ACHN (cell line): ENCODE measurements at places on chromosomes 16 and 17.

DNA sequence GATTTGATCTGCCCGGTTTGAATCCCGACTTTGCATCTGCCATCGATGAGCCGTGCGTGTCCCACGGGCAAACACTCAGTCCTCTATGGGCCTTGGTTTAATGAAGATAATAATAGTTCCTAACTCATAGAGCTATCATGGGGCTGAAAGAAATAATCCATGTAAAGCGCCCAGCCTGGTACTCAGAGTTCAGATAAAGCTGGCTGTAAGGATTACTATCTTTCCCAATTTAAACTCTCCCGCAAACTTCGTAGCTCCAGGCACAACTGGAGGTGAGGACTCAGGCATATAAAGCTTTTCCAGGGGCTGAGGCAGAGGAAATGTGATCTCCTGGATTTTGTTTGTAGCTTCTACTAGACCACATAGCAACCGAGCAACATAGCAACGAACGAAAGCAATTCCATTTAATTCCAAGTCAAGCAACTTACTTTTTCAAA, 16.3 kb downstream of the ALOX15 start:
- no peak for DNase-seq

- DNase-seq: no peak
Measured at GRCh38 chr17:78384479-78385175, 6.2 kb downstream of the PGS1 start.

GRCh38 chr16:65675161-65675560, 553.3 kb upstream of the CDH11 start:
- no peak for DNase-seq

- no peak for DNase-seq
Measured at GRCh38 chr17:76427501-76428231, 25.3 kb downstream of the UBE2O start.

DNA sequence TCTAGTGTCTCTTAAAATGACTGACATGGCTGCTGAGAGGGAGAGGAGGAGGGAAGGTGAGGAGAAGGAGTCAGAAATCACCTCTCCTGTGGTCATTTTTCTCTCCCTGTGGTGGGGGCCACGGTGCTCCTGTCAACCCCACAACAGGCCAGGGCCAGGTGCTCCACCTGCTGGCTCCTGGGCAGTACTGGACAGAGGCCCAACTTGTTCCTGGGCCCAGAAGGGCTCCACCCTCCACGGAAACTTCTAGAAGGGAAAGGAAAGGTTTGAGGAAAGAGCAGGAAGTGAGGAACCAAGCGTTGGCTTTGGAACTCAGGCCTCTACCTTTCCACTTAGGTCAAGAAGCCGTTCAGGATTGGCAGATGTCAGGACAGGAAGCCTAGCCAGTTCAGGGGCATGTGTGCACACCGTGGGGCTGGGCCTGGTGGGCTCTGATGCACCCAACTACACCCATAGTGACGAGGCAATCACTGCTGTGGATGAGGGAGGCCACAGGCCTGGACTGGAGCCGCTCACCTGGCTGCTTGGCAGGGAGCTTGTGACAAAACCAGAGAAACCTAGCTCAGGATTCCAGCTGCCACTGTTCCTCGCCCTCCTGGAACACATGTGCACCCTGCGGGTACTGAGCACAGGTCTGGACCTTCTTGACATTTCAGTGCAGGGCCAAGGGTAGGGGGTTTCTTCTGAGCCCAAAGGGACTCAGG, 36.1 kb downstream of the WNT3 start:
- DNase-seq: peak; percentile 61

- no peak for DNase-seq
Measured at GRCh38 chr16:88532434-88533241, 37.6 kb upstream of the ZC3H18 start.

GRCh38 chr17:67718325-67718941, 697 bp downstream of the NOL11 start:
- peak; percentile 63 for DNase-seq

DNA sequence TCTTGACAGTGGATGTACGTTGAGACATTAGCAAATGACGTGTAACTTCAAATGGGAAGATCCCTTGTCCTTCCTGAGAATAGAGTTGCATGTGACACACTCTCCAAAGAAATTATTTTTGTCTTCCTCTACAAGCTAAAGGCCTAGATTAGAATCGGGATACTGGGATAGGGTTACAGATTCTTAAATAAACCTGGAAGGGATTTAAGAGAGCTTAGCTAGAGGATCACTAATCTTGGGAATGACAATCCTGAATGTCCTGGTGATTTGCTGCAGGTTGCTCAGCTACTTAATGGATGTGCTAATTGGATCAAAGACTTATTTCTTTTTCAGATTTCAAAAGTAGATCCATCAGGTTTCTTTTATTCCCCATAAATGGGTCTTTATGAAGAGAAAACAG, 101.9 kb downstream of the KCNJ2 start:
- DNase-seq: no peak

GRCh38 chr16:81495321-81496234, 51.0 kb downstream of the CMIP start:
- DNase-seq: no peak

DNA sequence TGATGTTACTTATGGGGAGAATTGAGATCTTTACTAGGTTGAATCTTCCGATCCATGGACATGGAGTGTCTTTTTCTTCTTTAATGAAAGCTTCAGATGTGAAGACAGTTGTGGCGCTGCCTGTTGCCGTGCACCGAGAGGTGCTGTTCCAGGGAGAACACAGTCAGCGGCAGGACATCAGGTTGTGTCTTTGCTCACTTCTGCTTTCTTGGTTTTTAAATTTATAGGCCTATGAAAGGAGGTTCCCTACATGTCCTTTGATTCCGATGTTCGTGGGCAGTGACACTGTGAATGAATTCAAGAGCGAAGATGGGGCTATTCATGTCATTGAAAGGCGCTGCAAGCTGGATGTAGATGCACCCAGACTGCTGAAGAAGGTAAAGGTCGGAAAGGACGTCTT, 49.8 kb downstream of the SEC14L1 start:
- no peak for DNase-seq

- no peak for DNase-seq
Measured at GRCh38 chr16:47254756-47255155, 111.0 kb upstream of the NETO2 start.

DNA sequence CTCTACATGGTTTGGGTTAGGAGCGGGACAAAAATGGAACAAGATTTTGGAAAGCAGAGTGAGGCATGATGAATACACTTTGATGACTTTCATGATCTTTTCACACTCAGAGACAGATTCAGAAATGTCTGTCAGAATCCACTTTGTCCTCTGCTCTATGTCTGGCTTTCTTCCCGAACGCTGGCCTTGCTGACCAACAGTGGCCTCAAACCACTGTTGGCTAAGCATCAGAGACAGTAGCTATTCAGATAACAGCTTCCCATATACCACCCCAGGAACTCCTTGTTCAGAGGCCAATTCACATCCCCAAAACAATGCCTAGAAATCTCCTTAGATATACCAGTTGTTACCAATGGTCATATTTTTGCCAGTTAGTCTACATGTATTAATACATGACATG, 40.9 kb downstream of the FBXL20 start:
- DNase-seq: no peak

- DNase-seq: peak; percentile 54
Measured at GRCh38 chr16:1299012-1299867, 10.2 kb upstream of the UBE2I start.

DNA sequence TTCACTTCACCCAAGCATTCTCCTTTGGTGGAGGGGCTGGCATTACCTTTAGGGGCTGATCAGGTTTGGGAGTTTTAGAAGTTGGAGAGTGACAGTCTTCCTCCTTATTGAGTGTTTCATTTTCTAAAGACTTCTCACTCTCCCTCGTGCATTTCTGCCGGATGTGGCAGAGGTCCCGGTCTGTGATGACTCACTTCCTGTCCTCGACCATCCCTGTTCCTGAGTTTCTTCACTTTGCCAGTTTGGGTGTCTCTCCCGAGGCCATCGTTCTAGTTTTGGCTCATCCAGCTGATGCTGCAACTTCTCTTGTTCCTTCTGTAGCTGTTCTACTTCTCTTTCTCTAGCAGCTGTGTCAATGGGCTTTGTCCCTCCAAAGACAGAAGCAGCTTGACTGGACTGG, 104.3 kb downstream of the PHKB start:
- peak; percentile 57 for DNase-seq

- no peak for DNase-seq
Measured at GRCh38 chr17:29032013-29032856, 10.7 kb upstream of the PIPOX start.

GRCh38 chr17:72884066-72884465, 208.4 kb downstream of the SLC39A11 start:
- DNase-seq: no peak

- no peak for DNase-seq
Measured at GRCh38 chr16:852451-853185, 52.1 kb upstream of the GNG13 start.

DNA sequence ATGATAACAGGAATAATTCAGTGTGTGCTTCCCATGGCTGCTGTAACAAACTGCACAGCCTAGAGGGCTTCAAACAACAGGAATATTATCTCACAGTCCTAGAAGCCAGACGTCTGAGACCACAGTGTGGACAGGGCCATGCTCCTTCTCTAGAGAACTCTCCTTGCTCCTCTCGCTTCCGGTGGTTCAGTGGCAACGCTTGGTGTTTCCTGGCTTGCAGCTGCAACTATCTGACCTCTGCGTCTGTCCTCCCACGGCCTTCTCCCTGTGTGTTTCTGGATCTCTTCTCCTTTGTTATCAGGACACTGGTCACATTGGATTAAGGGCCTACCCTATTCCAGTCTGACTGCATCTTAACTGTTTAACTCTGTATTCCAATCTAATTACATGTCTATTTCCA, 414.3 kb downstream of the MAF start:
- DNase-seq: no peak

- DNase-seq: no peak
Measured at GRCh38 chr16:70808371-70808770, 7.4 kb upstream of the VAC14 start.

GRCh38 chr17:20032636-20033035, 23.5 kb downstream of the SPECC1 start:
- DNase-seq: no peak

- DNase-seq: no peak
Measured at GRCh38 chr16:75258807-75259141, 7.3 kb upstream of the BCAR1 start.

DNA sequence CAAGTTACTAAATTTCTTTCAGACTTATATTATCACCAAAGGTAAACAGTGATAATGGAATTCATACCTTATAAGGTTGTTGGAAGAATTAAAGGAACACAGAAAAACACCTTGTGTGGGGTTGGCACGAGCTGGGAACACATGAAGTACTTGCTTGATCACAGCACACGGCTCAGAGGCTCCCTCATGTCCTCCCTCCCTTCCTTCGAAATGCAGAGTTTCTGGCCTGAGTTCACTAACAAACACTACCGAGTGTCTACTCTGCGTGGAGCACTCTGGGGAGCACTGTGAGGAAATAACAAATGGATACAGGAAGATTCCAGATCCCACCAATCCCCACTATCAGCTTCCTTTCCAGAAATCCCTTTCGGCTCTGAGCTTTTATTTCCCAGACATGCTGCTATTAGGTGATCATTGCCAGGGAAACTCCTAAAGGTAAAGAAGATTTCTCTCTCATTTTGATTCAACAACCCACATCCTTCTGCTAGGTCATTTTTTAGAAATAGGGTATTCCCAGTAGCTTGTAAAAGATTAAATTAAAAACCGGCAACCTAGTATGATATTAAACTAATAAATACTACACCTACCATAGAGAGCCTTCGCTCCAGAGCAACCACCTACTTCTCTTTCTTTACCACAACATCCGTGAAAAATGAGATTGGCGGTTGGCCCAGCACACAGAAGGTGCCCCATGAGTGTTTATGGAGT, 6.1 kb upstream of the HNF1B start:
- peak; percentile 44 for DNase-seq

DNA sequence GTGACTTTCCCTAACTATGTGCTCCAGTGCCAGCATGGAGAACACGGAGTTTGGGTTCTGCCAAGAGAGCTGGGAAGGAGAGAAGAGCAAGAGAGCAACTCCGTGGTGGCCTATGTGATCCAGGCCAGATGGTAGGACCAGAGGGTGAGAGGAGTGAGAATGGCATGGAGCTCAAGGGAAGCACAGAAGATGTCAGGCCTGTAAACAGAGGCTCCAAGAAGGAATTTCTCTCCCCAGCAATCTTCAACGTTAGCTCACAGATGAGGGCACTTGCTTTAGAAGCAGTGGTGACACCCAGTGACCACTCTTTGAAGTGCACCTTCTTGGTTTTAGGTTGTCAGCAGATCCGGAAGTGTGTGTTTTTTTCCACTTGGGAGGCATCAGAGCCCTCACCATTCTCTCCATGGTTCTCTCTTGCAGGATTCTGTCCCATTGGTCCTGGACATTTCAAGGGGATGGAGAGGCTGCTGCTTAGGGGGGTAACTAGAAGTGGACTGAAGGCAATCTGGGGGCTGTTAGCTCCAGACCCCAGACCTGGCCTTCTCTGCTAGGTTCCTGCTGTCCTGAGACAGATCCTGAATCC, 18.1 kb upstream of the TMEM98 start:
- peak; percentile 85 for DNase-seq

GRCh38 chr17:78510141-78511075, 66.8 kb downstream of the DNAH17 start:
- DNase-seq: no peak

DNA sequence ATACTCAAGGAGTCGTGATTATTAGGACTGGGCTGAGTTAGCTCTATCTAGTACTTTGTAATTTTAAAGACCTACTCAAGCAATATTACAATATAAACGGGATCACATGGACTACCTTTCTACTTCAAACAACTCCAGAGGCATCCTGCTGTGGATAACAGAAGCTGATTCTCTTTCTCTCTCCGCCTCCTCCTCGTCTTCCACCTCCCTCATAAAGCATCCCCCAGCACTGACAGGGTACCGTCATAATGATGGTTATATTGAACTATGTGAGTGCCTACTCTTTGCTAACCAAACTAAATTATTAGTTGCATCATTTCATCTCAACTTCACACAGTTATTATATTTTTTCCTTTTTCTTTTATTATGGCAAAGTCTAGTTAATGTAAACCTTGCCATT, 165.4 kb upstream of the FOXF1 start:
- no peak for DNase-seq

GRCh38 chr17:79647456-79647915, 36.6 kb upstream of the RBFOX3 start:
- no peak for DNase-seq

- no peak for DNase-seq
Measured at GRCh38 chr17:76550712-76551615, 11.1 kb downstream of the PRCD start.

DNA sequence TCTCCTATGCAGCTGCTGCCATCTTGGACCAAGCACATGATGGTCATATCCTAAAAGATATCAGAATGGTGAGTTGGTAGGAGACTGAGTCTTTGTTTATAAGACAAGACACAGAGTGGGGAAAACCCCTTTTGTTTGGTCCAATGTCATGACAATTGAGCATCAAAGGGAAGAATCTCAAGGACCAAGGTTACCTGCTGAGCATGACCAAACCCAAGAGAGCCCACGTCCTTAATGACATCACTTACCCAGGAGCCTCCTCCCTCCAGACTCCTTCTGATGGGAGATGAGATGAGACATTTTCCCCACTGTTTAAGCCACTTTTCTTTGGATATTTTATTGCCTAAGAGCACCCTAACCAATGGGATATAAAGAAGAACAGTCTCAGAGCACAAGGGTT, 478.1 kb downstream of the NPIPA7 start:
- no peak for DNase-seq
